ENCODE measurements at places on chromosomes 3 and 15.

- DNase-seq, result no peak
Observed at GRCh38 chr15:31078471-31078870, 23.1 kb downstream of the TRPM1 start.

DNA sequence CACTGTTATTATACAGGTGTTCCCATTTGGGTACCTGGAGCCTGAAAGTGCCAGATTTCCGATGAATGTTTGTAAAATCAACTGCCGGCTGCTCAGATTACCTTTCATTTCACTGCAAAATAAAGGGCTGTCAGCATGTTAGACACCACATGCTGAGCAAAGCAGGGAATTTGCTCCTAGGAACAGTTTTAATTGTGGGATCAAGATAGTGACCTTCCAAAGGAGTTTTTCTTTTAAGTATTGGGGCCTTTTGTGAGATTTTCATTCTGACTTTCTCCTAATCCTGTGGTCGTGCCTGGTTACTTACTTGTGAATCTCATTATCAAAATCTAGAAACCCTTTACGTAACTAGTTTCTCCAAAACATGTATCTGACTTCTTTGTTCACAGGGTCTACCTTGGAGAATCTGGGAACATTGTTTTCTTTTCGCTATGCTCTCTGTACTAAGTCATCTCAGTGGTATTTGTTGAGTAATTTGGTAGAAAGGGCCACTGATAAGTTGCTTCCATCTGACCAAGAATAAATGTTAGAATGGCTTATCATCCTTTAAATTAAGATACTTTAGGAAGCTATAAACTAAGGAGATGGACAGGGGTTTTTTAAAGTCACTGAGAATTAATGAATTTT, 40.8 kb upstream of the LRTM1 start:
- peak; percentile 85 for DNase-seq

DNA sequence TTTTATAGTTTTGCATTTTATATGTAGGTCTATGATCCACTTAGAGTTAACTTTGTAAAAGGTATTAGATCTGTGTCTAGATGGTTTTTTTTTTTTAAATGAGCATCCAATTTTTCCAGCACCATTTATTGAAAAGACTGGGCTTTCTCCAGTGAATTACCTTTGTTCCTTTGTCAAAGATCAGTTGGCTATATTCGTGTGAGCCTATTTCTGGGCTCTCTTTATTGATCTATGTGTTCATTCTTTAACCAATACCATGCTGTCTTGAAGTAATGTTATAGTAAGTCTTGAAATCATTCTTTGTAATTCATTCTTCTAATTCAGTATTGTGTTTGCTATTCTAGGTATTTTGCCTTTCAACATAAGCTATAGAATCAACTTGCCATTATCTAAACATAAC, 165.4 kb upstream of the ARPP21 start:
- DNase-seq, result no peak

GRCh38 chr15:65292938-65293518, 2.8 kb upstream of the RNU5A-1 start:
- DNase-seq, result peak; percentile 21

DNA sequence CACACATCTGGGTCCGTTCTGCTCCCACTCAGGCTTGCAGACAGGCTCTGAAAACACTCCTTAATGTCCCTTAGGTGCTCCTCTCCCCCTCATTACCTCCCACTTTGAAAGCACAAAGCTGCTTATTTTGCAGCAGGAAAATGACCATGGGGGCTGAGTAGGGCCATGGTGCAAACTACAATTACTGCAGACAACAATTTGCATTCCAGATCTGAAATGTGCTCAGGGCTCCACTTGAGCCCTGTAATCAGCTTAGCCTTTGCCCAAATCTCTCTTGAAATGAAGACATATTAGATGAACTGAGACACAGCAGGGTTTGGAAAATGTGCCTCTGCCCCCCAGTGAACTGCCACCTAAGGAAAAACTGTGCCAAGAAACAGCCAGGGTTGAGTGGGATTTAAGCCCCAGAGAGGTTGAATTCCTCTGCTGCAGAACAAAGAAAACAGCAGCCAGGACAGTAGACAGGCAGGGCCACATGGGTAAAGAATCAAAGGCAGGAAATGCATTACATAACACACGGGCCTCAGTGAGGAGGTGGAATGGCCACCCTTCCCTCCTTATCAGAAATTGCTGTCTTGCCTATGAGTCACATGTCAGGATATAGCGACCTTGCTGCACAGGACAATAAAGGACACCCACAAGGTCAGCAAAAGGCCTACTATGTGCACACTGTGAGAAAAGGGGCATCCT, 126.8 kb upstream of the ARHGEF3 start:
- peak; percentile 42 for DNase-seq

GRCh38 chr3:179991104-179991503, 45.6 kb downstream of the PEX5L start:
- no peak for DNase-seq

DNA sequence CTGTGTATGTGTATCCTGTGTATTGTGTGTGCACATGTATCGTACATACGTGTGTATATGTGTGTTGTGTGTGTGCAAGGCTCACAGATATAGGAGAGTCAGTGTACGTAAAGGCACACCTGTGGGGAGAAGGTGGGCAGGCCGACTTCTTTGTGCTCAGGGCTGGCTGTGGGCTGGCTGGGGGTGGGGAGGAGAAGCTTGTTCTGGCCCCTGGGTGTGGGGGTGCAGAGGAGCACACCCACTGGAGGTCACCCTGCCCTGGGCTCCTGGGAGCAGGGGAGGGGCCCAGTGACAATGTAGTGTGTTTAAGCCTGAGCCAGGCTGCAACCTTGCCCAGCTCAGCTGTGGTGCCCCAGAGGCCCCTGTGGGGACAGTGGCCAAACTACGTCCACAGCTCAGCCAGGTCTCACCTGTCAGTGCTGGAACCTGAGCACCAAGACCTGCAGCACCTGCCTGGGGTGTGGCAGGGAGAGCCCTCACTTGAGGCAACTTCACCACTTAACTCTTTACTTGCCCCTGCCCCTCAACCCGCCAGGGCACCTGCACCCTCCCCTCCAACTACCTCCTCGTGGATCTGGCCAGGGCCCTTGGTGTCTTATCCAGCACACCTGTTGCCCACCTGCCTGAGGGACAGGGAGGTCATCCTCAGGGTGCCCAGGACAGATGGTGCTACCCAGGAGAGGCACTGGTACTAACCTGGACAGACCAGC, 2.6 kb upstream of the HHATL start:
- DNase-seq, result no peak
